Epithelial cell of prostate (primary cell): ENCODE measurements at places on chromosomes 6 and 20.

GRCh38 chr6:167845856-167846255 is 19.1 kb downstream of the AFDN start:
- DNase-seq: no peak

GRCh38 chr6:150426198-150426597 is 57.4 kb downstream of the IYD start:
- DNase-seq: no peak

GRCh38 chr6:143262859-143263258 is 187.6 kb downstream of the ADAT2 start:
- no peak for DNase-seq

- DNase-seq: no peak
Measured at GRCh38 chr6:135274561-135275293, 93.6 kb downstream of the MYB start.

GRCh38 chr6:157012355-157012754 is 235.2 kb downstream of the ARID1B start:
- no peak for DNase-seq

DNA sequence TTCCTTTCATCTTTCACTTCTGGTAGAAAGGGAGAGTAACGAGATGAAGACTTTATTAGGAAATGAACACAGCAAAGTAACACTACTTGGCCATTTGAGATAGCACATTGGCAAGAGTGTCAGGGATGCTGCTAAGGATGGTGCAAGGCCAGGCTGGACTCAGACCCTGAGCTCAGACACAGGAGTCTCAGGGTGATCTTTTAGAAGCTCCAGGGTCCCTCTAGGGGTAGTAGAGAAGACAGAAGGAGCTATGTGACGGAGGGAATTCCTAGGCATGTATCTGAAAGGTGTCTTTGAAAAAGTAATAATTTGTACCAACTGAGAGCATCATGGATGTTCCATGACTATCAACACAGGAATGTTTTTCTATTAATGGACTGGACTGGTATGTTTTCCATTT is 436.5 kb downstream of the DHX35 start:
- DNase-seq: no peak

DNA sequence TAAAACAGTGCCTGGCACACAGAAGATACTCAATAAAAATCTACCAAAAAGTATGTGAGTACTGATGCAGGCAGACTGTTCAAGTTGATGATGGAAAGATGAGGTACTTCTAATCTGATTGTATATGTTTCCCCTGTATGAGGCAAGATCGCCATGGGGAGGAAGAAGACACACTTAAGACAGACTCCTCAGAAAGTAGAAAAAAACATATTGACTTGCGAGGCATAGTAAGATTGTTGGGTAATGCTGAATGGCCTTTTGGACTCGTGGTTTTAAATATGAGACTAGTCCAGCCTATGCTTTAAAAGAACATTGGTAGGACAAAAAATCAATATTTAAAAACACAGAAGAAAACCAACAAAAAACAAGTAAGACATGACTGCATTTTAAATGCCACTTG is 72.6 kb downstream of the SHPRH start:
- DNase-seq: no peak

GRCh38 chr6:107284805-107285204 is 169.5 kb upstream of the BEND3 start:
- DNase-seq: no peak

DNA sequence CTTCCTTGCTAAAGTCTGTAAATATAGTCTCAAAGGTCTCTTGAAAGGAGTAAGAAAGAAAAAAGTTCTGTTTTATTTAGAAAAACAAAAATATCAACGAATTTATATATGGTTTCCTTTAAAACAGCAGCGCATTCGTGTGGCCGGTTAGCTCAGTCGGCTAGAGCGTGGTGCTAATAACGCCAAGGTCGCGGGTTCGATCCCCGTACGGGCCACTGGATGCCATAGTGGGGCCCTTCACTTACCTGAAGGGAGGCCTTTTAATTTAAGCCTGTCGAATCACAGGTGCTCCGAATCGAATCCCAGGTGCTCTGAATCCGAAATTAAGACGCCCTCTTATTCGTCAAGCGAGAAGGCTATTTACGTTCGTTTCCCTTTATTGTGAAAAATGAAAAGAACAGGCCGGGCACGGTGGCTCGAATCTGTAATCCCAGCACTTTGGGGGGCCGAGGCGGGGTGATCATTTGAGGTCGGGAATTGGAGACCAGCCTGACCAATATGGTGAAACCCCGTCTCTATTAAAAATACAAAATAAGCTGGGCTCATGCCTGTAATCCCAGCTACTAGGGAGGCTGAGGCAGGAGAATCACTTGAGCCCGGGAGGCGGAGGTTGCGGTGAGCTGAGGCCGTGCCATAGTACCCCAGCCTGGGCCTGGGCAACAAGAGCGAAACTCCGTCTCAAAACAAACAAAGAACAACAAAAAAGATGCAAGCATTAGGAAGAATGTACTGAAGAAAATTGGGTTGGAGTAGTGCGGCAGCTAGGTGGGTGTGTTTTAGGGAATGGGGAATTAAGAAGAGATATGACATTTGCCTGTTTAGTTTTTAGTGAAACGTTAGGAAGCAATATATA is 195.8 kb upstream of the ZNF184 start:
- DNase-seq: peak; percentile 62

DNA sequence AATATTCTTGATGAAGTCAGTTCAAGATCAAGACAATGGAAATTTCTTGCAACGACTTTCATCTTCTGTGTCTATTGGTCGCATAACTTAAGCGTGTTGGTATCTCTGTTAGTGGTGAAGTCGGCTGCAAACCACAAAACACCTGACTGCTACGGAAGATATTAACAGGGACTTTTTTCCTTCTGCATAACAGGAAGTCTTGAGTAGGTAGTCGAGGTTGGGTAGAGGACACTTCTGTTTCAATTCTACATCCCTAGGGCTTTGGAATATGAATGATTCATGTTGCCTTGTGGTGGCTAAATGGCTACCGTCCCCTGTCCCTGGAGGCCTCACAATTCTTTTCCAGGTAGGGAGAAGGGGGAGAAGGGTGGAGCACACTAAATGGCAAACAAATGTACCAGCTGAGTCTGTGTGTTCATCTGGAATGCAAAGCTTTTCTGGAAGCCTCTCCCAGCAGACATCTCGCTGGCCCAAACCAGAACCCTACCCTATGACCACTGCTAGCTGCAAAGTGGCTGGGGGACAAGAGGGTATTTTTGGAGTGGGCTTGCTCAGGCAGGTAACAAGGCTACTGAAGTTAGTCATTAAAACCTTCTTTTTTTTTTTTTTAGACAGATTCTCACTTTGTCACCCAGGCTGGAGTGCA is 34.6 kb upstream of the NKX2-2 start:
- DNase-seq: no peak

DNA sequence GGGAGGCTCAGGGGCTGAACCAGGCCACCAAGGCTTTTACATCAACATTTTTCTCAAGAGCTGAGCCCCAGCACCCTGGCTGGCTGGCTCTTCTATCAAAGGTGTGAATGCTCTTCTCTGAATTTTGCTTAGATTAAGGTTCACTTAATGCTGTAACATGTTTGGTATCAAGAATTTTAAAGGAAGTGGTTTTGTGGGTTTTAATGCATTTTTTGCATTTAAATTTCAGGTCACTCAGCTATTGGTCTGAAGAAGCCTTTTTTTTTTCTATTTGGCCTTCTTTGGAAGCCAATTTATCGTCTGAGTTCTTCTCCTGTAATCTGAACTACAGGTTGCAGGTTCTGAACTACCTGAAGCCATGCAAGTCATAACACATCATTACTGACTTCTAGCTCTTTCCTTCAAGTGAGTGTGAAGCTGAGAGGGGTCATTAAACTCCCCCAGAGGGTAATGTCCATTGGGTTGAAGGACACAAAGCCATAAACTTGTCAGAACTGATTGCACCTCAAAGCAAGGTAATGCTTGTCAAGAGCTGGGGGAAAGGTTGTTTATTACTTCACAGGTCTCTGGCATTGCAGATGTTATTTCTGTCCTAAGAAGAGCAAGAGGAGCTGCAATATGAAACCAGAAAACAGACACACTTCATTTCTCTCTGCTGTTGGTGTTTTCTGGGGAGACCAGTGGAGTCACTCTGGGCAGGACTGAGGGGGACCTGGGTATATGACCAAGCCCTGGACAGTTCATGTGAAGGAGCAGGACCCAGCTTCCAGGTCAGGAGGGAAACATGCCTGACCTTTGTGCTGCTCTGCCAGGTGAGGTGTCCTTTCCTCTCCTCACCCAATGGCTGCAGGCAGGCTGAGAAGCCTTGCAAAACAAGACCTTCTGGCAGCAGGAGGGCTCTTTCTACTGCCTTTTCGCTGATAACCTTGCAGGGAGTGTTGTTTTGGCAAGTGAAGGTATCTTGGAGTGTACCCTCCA is 26.1 kb upstream of the NEDD9 start:
- DNase-seq: no peak

DNA sequence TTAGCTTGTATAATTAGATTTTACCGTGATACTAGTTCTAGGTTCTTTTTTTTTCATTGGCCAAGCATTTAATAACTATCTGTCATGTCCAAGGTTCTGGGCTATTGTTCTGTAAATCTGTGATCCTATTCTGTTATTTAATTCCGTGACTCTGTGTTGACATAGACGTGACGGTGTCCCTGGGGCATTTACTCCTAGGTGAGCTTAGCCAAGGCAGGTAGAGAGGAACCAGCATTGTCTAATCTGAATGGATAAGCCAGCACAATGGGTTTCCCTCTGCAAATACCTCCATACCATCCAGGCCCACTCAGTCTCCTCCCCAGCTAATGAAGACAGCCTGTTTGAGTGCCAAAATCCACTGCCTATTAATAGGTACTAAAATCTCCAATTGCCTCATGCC is 8.9 kb upstream of the CDSN start:
- DNase-seq: no peak

DNA sequence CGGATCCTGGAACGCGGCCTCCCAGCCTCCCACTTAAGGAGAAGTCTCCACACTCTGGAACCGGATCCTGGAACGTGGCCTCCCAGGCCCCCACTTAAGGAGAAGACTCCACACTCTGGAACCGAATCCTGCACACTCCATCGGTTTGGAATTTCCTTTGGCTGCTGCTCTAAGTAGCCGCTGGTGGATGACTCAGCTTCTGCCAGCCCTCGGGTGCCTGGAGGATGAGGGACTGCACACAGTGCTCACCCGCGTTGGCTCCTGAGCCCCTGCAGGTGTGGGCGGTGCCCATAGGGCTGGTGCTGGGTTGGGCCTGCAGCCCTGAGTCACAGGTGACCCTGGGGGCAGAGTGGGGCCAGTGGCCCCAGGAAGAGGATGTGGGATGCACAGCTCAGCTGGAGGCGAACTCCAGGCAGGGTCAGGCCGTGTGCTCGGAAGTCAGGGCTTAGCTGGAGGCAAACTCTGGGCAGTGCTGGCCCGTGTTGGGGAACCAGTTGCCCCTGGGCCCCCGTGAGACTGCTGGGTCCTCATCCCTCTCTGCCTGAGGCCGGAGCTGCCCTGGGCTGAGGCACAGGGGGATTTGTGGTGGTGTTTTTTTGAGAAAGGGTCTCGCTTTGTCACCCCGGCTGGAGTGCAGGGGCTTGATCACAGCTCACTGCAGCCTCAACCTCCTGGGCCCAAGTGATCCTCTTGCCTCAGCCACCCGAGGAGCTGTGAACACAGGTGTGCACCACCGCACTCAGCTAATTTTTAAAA is 13.9 kb upstream of the TNFRSF6B start:
- DNase-seq: peak; percentile 87

DNA sequence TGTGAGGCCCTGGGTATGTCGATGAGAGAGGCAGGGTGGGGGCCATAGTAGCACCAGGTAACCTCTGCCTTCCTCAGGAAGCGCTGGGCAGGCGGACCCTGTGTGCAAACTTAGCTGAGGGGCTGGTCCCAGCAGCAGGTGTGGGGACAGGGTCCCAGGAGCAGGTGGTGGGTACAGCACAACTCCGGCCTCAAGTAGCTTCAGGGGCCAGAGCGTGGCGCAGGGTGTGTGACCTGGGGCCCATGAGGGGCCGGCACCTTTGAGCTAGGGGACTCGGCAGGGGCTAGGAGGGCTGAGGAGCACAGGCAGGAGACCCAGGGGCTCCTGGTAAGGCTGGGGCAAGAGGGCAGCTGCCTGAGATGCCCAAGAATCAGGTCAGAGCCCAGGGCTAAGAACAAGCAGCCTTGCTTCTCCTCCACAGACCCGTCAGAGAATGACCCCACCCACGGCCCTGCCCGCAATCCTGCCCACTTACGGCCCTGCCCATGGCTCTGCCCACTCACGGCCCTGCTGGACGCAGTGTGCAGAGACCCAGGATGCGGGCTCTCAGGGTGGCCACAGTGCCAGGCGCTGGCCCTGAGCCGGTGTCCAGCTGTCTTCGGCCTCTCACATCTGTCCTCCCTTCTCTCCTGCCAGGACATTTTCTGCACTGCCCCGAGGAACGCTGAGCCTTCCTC is 30.9 kb downstream of the CHRNA4 start:
- no peak for DNase-seq

- no peak for DNase-seq
Measured at GRCh38 chr6:105087571-105088211, 92.1 kb downstream of the POPDC3 start.

- no peak for DNase-seq
Measured at GRCh38 chr20:5354901-5355300, 38.1 kb upstream of the PROKR2 start.

GRCh38 chr6:147651249-147652063 is 143.0 kb downstream of the SAMD5 start:
- DNase-seq: no peak
